ENCODE measurements at places on chromosomes 6 and 20.

- no peak for DNase-seq
Measured at GRCh38 chr6:122374307-122374706, 25.1 kb upstream of the HSF2 start.

- no peak for DNase-seq
Measured at GRCh38 chr20:19498756-19499155, 259.3 kb upstream of the RIN2 start.

DNA sequence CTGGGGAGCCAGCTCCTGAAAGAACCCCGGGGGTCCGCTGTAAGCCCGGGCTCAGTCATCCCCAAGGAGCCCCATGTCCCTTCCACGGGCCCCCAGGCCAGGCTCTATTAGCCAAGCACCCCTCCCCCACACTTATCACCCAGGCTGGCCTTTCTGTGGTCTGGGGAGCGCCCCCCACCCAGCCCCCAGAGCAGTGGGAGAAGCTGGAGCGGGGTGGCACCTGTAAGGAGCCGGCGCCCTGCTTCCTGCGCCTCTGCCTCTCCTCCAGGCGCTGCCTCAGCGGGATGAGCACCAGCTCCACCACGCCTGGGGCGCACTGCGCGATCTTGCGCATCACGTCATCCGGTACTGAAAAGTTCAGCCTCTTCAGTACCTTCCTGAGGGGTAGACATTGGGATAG, 2.3 kb downstream of the SPEF1 start:
- no peak for DNase-seq

GRCh38 chr20:38298768-38299288, 5.1 kb upstream of the BPI start:
- no peak for DNase-seq

- DNase-seq, result no peak
Measured at GRCh38 chr6:68372991-68373390, 262.1 kb upstream of the ADGRB3 start.

- DNase-seq, result no peak
Measured at GRCh38 chr6:147341486-147341885, 137.3 kb downstream of the STXBP5 start.

DNA sequence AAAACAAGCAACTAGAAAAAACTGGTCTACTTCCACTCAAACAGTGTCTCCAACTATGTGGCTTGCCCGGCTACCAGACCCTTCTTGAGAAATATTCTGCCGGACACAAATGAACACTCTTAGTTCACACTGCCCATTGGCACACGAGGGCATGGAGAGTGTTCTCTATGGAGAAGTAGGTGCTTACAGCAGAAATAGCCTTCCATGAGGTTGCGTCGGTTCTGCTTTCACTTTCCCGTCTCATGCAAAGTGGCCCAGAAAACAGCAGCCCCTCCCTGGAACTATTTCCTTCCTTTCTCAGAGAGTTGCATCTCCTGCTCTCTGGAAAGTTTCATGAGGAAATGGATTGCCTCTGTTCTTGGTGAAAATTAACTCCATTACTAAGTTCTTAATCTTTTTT, 9.5 kb upstream of the HLA-DOA start:
- DNase-seq, result no peak

DNA sequence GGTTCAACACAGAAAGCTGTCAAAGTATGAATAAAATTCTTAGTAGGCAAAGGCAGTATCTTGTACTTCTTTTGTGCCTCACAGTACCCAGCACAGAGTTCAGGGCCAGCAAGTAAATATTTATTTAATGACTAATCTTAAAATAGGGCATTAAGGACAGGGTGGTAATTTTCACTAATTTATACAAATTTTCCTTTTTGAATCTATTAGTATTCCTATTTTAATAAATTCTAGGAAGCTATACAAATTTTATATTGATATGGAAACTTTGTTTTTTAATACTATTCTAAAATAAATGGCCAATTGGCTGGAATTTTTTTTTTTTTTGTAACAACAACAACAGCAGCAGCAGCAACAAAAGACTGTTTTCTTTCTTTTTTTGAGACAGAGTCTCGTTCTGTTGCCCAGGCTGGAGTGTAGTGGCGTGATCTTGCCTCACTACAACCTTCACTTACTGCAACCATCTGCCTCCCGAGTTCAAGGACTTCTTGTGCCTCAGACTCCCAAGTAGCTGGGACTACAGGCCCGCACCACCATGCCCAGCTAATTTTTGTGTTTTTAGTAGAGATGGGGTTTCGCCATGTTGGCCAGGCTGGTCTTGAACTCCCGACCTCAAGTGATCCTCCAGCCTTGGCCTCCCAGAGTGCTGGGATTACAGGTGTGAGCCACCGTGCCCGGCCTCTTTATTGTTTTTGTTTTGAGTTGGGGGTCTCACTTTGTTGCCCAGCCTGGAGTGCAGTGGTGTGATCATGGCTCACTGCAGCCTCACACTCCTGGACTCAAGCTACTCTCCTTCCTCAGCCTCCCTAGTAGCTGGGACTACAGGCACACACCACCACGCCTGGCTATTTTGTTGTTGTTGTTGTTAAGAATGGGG, 85.2 kb downstream of the FKBP5 start:
- DNase-seq, result no peak

- no peak for DNase-seq
Measured at GRCh38 chr6:27370391-27370790, 18.2 kb upstream of the ZNF391 start.

- DNase-seq, result no peak
Measured at GRCh38 chr6:92534109-92534508, 885.2 kb downstream of the EPHA7 start.

DNA sequence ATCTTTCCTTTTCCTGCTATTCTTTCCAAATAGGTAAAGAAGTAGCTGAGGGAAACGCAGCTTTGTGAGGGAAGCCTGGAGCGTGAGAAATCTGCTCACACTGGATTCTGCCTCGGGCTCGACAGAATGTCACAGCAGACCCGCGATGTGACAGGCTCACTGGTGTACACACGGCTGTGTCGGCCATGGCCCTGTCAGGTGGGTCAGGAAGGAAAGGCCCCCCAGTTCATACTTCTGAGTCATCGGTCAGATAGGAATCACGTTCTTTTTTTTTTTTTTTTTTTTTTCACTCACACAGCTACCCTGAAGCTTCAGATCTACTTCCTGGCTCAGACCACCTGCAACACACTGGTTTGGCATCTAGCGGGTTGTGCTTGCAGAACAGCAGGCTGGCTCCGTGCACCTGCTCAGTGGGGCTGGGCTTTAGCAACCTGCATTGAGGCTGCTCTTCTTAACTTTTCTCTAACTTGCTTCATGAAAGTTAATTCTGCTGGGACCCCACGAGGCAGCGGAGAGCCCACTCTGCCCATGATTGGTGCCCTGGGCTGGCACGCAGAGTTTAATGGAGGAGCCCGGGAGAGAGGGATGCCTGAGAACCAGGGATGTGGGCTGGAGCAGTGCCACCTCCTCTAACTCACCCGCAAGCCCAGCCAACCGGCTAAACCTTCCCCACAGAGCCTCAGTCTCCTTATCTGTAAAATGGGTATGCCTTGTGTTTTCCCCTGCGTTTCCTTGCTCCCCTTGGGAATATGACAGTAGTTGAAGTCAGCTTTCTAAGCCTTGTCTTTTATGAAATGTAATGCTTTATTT, 61.5 kb upstream of the FNDC1 start:
- DNase-seq, result peak; percentile 39

DNA sequence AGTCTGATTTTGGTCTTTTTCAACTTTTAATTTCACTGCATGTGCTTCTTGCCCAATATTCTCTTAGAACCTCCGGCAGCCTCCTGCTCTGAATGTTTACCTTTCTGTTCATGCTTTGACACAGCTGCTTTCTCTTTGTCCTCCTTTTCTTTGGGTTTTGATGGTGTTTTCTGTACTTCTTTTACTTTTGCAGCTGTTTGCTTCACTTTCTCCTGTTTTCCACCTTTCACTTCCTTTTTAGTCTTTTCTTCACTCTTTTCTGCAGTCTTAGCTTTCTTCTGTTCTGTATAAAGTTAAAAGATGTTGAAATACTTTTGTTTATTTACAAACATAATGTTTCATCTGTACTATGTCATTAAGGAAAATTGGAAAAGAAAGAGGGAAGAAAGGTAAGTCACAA, 133.1 kb downstream of the TRDN start:
- DNase-seq, result no peak

DNA sequence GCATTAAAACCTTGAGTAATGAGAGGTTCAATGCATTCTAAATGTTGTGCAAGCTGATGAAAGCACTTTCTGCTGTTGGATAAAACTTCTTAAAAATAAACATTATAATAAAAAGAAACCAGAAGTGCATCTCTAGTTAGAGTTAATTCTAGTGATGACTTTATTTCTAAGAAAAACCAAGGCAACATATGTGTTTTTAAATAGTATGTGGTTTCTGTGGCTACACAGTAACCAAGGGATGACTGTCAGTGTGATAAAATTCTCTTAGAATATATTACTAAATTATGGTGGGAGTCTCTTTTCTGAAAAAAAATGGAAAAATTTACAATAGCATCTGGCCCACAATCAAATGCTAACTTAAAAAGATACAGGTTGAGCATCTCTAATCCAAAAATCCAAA, 117.0 kb downstream of the ME1 start:
- no peak for DNase-seq

DNA sequence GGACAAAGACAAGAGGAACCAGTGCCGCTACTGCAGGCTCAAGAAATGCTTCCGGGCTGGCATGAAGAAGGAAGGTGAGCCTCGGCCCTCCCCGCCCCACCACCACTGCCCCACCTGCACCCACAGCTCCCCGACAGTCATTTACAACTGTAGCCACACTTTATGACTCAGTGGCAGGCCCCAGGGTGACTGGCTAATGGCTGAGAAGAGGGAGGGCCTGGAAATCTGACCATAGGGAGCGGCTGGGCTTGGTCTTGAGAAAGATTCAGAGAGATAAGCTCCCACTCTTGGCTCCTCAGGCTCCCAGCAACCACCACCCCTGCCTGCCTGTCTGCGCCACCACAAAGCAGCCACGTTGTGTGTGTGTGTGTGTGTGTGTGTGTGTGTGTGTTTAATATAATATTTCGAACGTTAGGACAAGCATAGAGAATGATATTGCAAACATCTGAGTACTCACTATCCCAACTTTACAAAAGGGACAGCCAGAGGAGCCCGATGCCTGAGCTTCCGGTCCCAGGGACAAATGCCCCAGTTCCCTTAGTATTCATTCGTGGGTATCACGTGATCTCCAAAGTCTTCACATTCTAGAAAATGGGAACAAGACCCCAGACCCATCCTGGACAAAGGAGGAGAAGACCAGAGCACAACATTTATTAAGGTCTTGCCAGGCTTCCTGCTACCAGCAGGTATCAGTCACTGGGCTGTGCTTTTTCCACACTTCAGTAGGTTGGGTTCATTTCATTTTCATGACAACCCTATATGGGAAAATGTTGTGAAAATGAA, 52.1 kb downstream of the HNF4A start:
- no peak for DNase-seq

DNA sequence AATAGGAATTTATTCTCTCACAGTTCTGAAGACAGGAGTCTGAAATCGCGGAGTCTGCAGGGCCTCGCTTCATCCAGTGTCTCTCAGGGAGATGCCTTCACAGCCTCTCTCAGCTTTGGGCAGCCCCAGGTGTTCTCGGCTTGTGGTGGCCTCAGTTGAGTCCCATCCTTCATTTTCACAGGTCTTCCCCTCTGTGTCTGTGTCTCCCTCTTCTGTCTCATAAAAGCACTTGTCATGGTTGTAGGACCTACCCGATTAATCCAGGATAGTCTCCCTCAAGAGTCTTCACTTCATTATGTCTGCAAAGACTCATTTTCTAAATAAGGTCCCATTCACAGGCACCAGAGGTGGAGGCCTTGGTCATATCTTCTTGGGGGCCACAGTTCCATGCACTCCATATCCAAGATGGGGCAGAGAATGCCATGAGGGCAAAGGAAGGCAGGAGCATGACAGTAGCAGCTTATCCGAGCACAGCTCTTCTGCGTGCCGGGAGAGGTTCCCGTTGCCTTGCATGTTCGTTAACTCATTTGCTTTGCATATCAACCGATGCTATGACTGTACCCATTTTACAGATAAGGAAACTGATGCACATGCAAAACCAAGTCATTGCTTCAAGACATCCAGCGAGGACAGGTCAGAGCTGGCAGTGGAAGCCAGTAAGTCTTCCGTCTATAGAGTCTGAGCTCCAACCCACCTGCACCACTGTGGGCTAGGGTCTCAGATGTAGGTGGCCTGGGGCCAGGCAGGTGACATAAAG, 363.8 kb upstream of the SULF2 start:
- DNase-seq, result no peak

- peak; percentile 42 for DNase-seq
Measured at GRCh38 chr6:158649289-158650143, at the start of gene SYTL3. Gene SYTL3, plus strand, starts transcription at chr6:158650054. Its CDS starts 13,215 bp downstream, at chr6:158663269.

Measured in stimulated activated CD4-positive, alpha-beta T cell treated with anti-CD3 and anti-CD28 coated beads, TNF-alpha, amount 100 ng/mL, for 1 hour (primary cell).